Stimulated activated CD4-positive, alpha-beta T cell treated with anti-CD3 and anti-CD28 coated beads, Interleukin-2, amount 100 ng/mL, for 24 hours (primary cell): ENCODE measurements at places on chromosomes 6 and 20.

- DNase-seq = no peak
Measured at GRCh38 chr6:121223930-121224329, 110.3 kb downstream of the TBC1D32 start.

DNA sequence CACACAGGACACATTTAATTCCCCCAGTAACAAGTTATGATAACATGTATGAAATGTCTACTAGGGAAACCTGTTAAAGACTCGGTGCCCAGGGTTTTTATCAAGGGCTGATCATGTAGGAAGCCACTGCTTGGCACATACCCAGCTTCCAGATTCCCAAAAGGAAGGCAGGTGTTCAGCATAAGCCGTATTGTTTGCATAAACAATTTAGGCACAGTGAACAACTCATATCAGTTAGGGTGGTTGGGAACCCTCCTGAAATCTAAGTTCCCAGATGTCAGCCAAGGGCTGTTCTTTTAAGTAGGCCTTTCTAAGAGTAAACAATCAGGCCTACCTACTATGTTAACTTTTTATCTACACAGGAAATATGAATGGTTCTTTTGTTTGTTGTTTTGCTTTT lies 74.1 kb downstream of the ASXL1 start:
- no peak for DNase-seq

DNA sequence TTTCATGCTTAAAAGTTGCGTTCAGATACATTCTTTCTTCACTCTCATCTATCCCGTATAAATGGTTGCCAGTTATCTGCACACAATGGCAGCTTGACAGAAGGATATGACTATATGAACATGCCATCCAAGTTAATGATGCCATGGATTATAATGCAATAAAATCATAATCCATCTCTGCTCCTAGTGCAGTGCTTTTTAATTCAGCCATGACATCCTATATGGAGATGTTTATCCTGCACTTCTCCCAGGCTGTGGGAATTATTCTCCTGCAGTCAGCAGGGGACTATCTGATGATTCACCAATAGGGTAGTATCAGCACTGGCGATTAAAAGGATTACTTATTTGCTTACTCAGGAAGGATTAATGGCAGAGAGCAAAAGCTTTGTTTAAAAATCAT lies 273.8 kb downstream of the SAMD5 start:
- no peak for DNase-seq

DNA sequence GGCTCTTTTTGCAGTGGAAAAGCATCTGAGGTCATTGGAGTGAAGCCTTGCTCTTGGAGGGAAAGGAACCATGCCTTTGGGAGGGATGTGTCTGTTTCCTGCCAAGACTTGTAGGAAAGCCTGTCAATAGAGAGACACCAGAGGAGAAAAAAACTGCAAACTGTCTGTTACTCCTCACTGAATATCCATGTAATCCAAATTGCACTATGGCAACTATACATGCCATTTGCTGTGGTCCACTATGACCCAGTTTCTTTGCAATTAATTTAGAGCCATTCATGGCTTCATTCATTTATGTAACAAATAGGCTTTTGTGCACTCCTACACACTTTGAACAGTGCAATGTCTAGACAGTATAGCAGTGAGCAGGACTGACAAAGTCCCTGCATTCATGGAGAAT lies 296.5 kb downstream of the SLC35F1 start:
- no peak for DNase-seq

GRCh38 chr6:7671076-7671475 lies 54.8 kb upstream of the BMP6 start:
- no peak for DNase-seq

DNA sequence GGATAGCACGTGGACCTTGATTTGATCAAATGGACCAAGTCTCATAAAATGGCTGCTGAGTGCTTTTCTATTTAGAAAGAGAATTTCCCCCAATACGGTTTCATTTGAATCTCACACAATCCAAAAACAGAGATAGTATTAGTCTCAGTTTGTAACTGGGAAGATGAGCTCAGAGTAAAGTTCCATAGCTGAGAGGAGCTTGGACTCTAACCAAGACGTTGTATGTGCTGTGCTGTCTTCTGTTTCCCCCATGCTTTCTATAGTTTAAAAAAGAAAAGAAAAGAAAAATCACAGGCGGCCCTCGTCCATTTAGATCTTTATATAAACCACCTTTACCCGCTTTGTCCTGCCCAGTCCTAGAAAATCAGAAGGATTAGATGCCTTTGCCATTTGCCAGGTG lies 58.1 kb downstream of the AKAP12 start:
- DNase-seq = no peak
